ENCODE measurements at places on chromosomes 4 and X.

GRCh38 chr4:113455061-113455460 is 306.5 kb downstream of the CAMK2D start:
- H3K27me3 ChIP-seq, result no peaks in the 10 kb centered on the region
- H3K27ac ChIP-seq, result no peak overlapping the region
- H3K4me1 ChIP-seq, result no peaks in the 10 kb centered on the region
- H3K4me3 ChIP-seq, result no peak overlapping the region
- DNase-seq, result no peak
- H3K36me3 ChIP-seq, result peaks cover 21% of the 10 kb centered on the region

- DNase-seq, result no peak
- H3K4me3 ChIP-seq, result no peak overlapping the region
- H3K36me3 ChIP-seq, result no peaks in the 10 kb centered on the region
- H3K4me1 ChIP-seq, result no peaks in the 10 kb centered on the region
Measured at GRCh38 chr4:42361456-42361855, 35.8 kb upstream of the SHISA3 start.

DNA sequence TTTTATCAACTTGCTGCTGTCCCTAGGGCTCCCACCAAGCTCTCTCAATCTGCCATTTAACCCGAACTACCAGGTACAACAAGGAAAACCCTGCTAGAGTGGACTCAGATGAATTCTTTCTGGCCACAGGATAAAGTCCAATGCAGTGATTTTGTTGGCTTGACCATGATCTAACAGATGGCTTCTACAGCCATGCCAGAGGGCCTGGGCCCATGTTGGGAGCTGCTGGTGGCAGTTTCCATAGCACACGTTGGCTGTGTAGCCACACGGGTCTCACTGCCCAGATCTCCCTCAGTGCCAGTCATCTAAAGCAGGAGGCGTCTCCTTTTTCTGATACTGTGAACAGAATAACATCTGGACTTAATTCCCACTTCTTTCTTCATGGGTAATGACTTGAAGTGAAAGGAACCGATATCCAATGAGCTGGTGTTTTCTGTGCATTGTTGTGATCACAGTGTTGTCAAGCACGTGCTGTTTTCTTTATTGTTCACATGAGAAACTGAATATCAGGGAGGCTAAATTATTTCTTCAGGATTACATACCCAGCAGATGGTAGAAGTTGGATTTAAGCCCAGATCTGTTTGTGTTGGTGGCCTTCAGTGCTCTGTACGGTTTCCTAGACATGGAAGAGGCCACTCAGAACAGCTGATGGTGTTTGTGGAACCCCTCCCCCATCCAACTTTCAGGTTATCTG is 85.2 kb upstream of the CLCN4 start:
- H3K27ac ChIP-seq, result no peak overlapping the region
- no peak overlapping the region for H3K4me3 ChIP-seq
- H3K36me3 ChIP-seq, result no peaks in the 10 kb centered on the region
- H3K4me1 ChIP-seq, result peaks cover 2% of the 10 kb centered on the region

- no peak overlapping the region for H3K27ac ChIP-seq
- H3K4me3 ChIP-seq, result no peak overlapping the region
- H3K4me1 ChIP-seq, result no peaks in the 10 kb centered on the region
- H3K36me3 ChIP-seq, result no peaks in the 10 kb centered on the region
Measured at GRCh38 chr4:139889264-139889663, 223.6 kb downstream of the MGST2 start.

- H3K4me1 ChIP-seq, result no peaks in the 10 kb centered on the region
- no peaks in the 10 kb centered on the region for H3K36me3 ChIP-seq
- H3K27me3 ChIP-seq, result no peaks in the 10 kb centered on the region
Measured at GRCh38 chr4:120977435-120977997, 55.0 kb upstream of the PRDM5 start.

DNA sequence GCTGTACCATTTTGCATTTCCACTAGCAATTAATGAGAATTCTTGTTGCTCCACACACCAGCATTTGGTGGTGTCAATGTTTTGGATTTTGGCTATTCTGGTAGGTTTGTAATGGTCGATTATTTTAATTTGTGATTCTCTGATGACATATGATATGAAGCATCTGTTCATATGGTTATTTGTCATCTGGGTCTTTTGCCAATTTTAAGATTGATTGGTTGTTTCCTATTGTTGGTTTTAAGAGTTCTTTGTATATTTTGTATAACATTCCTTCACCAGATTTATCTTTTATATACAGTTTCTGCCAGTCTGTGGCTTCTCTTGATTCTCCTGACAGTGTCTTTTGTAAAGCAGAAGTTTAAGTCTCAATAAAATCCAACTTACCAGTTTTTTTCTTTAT is 18.5 kb upstream of the BDH2 start:
- DNase-seq, result no peak
- no peak overlapping the region for H3K4me3 ChIP-seq
- H3K36me3 ChIP-seq, result no peaks in the 10 kb centered on the region
- H3K4me1 ChIP-seq, result no peaks in the 10 kb centered on the region

- no peak for DNase-seq
- no peak overlapping the region for H3K4me3 ChIP-seq
- H3K27me3 ChIP-seq, result no peaks in the 10 kb centered on the region
- no peaks in the 10 kb centered on the region for H3K4me1 ChIP-seq
- H3K27ac ChIP-seq, result no peak overlapping the region
Measured at GRCh38 chr4:116925900-116926457, 159.4 kb downstream of the TRAM1L1 start.

- H3K36me3 ChIP-seq, result no peaks in the 10 kb centered on the region
- DNase-seq, result no peak
- no peaks in the 10 kb centered on the region for H3K4me1 ChIP-seq
Measured at GRCh38 chr4:112502871-112503270, 13.1 kb downstream of the NEUROG2 start.

DNA sequence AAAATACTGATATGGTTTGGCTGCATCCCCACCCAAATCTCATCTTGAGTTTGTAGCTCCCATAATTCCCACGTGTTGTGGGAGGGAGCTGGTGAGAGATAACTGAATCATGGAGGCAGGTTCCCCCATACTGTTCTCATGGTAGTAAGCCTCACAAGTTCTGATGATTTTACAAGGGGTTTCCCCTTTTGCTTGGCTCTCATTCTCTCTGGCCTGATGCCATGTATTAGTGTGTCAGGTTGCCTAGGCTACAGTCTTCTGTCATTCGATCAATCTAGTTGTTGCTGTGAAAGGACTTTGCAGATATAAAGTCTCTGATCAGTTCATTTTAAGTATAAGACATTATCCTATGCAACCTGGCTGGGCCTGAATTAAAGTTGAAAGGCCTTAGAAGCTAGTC is 209.3 kb upstream of the MAOA start:
- no peak for DNase-seq
- no peak overlapping the region for H3K27ac ChIP-seq
- no peak overlapping the region for H3K4me3 ChIP-seq
- no peaks in the 10 kb centered on the region for H3K27me3 ChIP-seq
- H3K4me1 ChIP-seq, result no peaks in the 10 kb centered on the region

GRCh38 chrX:150364347-150365050 is 1.4 kb downstream of the MAMLD1 start:
- no peak overlapping the region for H3K27ac ChIP-seq
- DNase-seq, result no peak
- H3K4me1 ChIP-seq, result peaks cover 8% of the 10 kb centered on the region
- no peaks in the 10 kb centered on the region for H3K27me3 ChIP-seq
- no peaks in the 10 kb centered on the region for H3K36me3 ChIP-seq

- DNase-seq, result no peak
- H3K27me3 ChIP-seq, result no peaks in the 10 kb centered on the region
- no peak overlapping the region for H3K4me3 ChIP-seq
Measured at GRCh38 chr4:15894921-15895916, 43.3 kb downstream of the FGFBP1 start.
